Hematopoietic multipotent progenitor cell (in vitro differentiated cells): ENCODE measurements at places on chromosomes 13 and 19. TPM values are rescaled to one million over a fixed set of nuclear protein-coding genes. Genes with fewer than 3 reads are reported as not detected.

The KLHL1 gene
- not detected for total RNA-seq

The EML2 gene
- total RNA-seq, result 34.2 TPM

DNA sequence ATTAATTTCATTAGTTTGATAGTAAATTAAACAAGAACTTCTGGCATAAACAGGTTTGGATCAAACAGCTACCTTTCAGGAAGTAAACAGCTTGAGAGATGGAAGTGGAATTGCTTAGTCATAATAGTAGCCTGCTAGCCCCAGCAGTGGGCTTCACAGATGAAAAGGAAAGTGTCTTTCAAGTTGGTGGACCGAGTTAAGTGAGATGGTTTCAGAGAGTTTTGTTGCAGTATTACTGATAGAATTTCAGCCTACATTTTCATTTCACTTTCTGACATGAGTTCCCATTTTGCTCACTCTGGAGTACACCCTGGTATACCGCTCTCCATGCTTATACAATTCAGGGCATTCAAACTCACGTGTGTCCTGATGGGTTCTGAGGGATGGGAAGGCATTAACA, 2.0 kb upstream of the PTOV1 start:
- DNase-seq, result no peak

GRCh38 chr19:29714371-29714952, 599 bp downstream of the C19orf12 start:
- DNase-seq, result no peak

GRCh38 chr19:13163609-13164342, 13.6 kb downstream of the IER2 start:
- DNase-seq, result no peak

DNA sequence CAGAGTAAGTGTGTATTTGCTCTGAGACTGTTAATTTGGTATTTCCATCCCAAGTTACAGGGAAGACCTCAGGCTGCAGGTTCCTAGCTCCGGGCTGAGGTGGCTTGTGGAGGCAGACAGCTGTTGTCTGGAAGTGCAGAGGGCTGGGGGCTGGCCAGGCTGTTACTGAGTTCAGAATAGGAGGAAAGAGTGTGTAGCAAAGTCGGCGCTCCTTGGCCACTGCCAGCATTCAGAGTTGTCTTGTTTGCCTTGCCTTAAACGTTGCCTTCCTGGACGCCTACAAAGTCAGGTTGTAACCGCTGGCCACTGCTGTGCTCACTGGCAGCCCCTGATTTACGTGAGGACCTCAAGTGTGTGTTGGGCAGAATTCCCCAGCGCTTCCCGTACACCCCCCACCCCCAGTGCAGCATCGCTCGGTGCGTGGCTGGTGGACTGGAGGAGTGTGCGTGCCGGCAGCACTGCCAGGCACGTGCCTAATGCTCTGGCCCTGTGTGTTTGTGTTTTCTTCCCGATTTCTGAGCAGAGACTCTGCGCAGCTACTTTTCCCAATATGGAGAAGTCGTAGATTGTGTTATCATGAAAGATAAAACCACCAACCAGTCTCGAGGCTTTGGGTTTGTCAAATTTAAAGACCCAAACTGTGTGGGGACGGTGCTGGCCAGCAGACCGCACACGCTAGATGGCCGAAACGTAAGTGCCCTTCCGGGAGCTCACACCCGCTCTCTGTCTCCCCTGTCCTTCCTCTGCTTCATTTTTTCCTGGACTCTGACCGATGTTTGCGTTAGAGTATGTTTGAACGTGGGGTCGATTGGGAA, 10.5 kb downstream of the DAZAP1 start:
- DNase-seq, result no peak

- DNase-seq, result no peak
These were observed 30.5 kb downstream of the CERS4 start for GRCh38 chr19:8239528-8240273.

GRCh38 chr13:113216254-113217048, 7.0 kb downstream of the CUL4A start:
- DNase-seq, result no peak

- no peak for DNase-seq
These were observed 11.8 kb downstream of the POU2F2 start for GRCh38 chr19:42120276-42120980.

DNA sequence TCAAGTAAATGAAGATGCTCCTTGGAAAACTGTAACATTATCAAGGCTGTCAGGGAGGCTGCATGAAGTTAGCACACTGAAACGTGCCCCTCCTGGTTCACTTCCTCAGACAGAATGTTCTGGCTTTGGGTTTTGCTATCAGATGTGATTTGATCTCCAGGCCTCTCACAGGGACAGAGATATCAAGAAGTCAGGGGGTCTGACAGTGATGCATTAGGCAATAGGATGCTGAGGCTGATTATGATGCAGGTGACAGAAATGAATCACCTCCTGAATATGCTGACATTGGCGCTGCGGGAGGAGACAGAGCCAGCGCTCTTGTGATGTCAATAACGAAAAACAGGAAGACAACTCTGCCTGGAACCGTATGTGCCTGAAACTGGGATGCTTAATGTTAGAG, 278.5 kb downstream of the DCT start:
- DNase-seq, result no peak

The SOHLH2 gene
- 0.54 TPM for total RNA-seq

- no peak for DNase-seq
These were observed 20.9 kb downstream of the CFAP97D2 start for GRCh38 chr13:114199954-114200353.

The SLC5A5 gene
- 1.3 TPM for total RNA-seq

The PPFIA3 gene
- total RNA-seq, result 3.5 TPM

DNA sequence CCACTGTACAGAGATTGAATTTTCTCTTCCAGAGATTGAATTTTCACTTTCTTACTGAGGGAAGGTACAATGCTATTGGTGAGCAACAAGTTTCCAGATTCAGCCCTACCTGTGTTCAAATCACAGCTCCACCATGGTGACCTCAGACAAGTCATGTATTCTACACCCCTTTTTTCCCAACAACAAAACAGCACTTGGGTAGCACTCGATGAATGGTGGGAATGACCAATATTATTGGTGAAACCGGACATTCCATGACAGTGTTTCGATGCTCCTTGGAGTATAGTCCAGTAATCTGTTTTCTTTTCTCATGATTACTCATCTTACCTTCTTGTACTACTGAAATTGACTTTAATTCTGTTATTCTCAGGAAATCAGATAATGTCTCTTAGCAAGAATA, 266.2 kb upstream of the SOX21 start:
- DNase-seq, result no peak

- no peak for DNase-seq
These were observed 712.7 kb downstream of the UQCRFS1 start for GRCh38 chr19:28500296-28500695.

DNA sequence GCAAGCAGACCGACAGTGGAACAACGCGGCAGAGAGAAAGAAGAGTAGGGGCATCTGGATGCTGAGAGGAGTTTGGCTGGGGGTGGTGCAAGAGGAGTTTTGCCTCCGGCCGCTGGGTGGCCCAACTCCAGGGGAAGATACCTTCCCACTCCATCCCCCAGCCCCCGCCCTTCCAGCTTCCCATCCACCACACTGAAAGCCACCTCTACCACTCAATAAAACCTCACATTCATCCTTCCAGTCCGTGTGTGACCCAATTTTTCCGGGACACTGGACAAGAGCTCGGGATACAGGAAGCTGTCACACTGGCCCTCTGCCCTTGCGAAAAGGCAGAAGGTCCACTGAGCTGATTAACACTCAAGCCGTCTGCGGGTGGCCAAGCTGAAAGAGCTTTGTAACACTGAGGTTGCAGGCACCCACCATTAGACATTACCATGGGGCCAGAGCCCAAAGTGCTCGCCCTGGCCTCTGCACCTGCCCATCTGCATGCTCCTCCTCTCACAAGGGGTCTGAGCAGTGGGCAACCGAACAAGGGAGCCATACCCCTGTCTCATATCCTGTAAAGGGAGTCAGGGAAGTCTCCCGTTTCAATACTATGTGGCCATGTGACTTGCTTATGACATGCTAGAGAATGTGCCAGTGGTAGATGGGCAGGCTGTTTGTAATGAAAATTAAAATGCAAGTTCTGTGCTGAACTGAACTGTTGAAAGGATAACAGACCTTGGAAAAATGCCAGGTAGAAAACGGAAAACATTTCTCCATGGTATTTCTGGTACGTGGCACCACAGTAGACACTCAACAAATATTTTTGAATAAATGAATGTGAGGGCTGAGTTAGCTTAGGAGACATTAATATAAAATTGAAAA, 205.1 kb upstream of the STARD13 start:
- no peak for DNase-seq

The MYH14 gene
- under 0.01 TPM for total RNA-seq

- no peak for DNase-seq
These were observed 481.4 kb downstream of the SUCLA2 start for GRCh38 chr13:47519626-47520025.

- DNase-seq, result no peak
These were observed 57.9 kb upstream of the VSTM2B start for GRCh38 chr19:29467824-29468401.

DNA sequence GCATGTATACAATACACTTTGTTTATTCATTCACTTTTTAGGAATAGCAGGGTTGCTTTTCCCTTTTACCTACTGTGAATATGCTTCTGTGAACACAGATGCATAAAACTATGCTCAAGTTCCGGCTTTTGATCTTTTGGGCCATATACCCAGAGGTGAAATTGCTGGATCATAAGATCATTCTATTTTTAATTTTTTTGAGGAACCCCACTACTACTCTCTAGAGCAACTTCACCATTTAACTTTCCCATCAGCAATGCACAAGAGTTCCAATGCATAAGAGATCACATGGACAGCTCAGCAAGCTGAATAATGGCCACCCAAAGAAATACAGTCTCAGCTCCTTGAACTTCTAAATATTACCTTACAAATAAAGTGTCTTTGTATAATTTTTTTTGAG, 17.0 kb upstream of the SIGLEC10 start:
- DNase-seq, result no peak

DNA sequence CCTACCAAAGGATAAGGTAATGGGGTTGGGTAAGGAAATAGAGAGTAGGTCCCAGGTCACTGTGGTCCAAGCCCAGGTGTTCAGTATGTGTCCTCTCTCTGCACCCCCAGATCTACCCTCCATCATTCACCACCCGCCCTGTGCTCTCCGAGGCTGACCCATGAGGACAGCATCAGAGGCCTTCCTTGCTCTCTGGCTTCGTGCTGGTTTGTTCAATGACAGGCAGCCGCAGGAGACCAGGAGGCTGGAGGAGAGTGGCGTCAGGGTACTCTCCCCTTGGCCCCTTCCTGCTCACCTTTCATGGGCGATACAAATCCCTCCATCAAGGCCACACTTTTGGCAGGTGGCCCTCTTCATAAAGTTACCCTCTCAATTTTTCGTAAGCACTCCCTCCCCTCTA, 1.7 kb downstream of the TUBA3C start:
- DNase-seq, result no peak

The HSPB6 gene
- total RNA-seq, result 0.27 TPM

GRCh38 chr13:27309967-27310598, 39.5 kb downstream of the RASL11A start:
- DNase-seq, result no peak

The CAPS gene
- 11.3 TPM for total RNA-seq

- DNase-seq, result no peak
These were observed 425.7 kb downstream of the SPRY2 start for GRCh38 chr13:79915114-79915811.

GRCh38 chr13:92179223-92179622, 780.8 kb downstream of the GPC5 start:
- no peak for DNase-seq

The ZSCAN5B gene
- total RNA-seq, result not detected

GRCh38 chr13:76879883-76880270, 6.3 kb downstream of the KCTD12 start:
- DNase-seq, result no peak

DNA sequence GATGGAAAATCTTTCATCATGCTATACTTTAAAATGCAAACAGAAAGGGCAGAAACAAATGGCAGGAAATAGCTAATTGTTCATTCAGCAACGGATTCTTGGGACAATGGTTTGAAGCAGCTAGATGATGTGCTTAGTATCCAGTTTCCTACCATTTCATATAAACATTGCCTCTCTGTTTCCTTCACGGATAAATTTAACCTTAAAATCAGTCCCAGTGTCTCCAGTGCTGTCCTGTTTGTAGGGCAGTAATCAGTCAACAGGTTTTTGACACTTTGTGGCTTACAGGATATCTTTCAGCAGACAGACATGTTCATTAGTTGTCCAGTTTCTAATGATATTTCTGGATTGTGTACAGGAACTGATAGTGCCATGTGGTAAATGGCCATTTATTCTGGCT, 24.7 kb upstream of the RB1 start:
- DNase-seq, result no peak

DNA sequence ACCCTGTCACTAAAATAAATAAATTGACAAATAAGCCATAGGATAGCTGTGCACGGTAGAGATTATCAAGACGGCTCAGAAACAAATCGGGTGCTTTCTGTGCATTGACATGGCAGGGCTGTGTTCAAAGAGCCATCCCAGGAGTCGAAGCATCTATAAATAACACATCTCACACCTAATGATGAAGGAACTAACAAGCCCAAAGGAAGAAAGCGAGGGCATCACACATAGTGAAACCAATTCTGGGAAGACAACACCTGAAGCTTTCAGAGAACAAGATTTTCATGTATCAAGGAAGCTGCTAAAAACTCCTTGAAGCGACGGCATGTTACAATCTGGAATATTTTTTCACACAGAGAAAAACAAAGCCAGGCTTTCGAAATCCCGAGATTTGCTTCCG, 36.1 kb downstream of the KLF2 start:
- DNase-seq, result no peak

DNA sequence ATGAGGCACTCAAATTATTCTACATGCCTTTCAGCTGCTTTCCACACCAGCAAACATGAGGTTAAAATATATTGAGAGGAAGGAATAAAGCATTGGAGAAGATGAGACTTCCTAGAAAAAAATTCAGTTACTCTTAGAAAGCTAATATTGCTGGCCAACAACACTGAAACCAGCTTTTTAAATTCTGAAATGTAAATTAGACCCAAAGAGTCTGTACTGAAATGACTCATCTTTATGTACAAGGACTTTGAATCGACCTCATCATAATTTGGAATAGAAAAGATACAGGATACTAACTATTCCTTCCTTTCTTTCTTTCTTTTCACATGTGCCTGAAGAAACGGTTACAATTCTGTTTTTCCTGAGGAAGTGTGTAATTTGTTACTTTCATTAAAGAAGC, 6.5 kb upstream of the HSPH1 start:
- DNase-seq, result no peak

GRCh38 chr13:69292789-69293425, 814.7 kb upstream of the ATXN8OS start:
- DNase-seq, result no peak
